ENCODE measurements at places on chromosomes 7 and 10. TPM values are rescaled to one million over a fixed set of nuclear protein-coding genes. Genes with fewer than 3 reads are reported as not detected.

The RAPGEF5 gene
- polyA plus RNA-seq: 11.1 TPM

The BLOC1S2 gene
- 92.5 TPM for polyA plus RNA-seq

The THAP5 gene
- polyA plus RNA-seq: 8.9 TPM

The ANKRD22 gene
- polyA plus RNA-seq: 2.6 TPM

The BRAT1 gene
- 50.9 TPM for polyA plus RNA-seq

The CNPY1 gene
- polyA plus RNA-seq: not detected
